ENCODE measurements at places on chromosomes 5 and 9.

DNA sequence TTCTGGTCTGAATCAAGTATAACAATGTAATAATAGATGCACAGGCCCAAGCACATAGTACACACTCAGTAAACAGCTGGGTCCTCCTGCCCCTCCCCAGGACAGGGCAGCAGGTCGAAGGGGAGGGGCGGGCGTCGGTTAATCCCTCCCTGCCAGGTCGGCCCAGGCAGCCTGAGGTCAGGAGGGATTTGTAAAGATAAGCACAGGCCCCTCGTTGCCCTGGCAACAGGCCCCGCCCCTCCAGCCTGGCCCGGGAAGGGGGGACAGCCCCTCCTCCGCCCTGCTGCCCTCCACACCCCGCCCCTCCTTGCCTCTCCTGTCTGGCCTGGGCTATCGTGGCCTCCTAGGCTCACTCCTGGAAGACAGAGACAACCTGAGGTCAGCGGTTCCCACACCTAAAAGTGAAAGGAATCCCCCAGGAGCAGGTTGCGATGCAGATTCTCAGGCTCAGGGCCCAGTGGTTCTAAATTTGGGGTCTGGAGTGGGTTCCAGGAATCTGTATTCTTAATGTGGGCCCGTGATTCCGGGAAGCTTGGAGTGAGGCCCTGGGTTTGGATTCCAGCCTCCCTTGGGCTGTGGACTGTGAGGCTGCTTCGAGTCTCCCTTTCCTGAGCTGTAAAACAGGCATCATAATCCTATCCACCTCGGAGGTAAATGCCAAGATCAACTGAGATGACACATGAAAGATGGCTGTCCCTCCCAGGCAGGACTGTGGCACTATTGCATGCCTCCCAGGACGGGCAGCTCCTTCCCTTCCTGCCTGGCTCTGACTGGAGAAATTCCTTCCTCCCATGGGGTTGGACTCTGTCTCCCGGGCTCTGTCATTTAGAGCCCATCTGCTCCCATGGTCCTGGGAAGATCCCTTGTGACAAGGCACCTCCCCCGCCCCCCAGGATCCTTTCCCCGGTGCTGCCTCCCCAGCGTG, 4.4 kb downstream of the CRB2 start:
- DNase-seq: no peak

- DNase-seq: no peak
Observed at GRCh38 chr5:178797101-178797521, 62.6 kb upstream of the ZNF354B start.

DNA sequence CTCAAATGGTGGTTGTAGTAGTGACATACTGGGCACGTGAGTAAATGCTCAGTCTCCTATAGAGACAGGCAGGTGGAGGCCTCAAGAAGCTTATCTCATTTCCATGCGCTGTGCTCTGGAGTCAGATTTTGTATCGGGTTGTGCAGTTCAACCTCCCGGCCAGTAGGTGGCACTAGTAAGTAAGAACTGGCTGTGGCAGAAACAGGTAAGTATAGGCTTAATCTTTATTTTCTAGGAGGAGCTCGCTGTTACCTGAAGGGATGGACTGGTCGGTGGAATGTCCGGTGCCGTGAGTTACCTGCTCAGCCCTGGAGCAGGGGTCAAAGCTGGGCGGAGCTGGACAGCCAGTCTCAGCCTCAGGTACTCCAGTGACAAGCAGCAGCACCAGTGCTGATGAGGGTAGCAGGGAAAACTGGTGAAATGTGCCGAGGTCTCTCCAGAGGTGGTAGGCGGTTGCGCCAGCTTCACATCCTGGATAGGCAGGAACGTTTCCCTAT, 880.1 kb upstream of the SEMA6A start:
- no peak for DNase-seq

- peak; percentile 13 for DNase-seq
Observed at GRCh38 chr5:140239939-140240700, 62.8 kb downstream of the PFDN1 start.

GRCh38 chr5:141512390-141512910, 23.6 kb downstream of the PCDHGC5 start:
- DNase-seq: no peak

GRCh38 chr5:1568201-1568979, 44.6 kb upstream of the LPCAT1 start:
- no peak for DNase-seq

- DNase-seq: no peak
Observed at GRCh38 chr5:110321117-110321516, 405.4 kb downstream of the TMEM232 start.

GRCh38 chr9:121840838-121841760, 189.7 kb downstream of the DAB2IP start:
- no peak for DNase-seq

GRCh38 chr5:146196459-146197048, 6.9 kb upstream of the RBM27 start:
- no peak for DNase-seq

Measured in T1000 (cell line).